ENCODE measurements at places on chromosomes 7 and 10.

GRCh38 chr7:34354899-34355298 lies 303.1 kb upstream of the NPSR1 start:
- no peak for DNase-seq

DNA sequence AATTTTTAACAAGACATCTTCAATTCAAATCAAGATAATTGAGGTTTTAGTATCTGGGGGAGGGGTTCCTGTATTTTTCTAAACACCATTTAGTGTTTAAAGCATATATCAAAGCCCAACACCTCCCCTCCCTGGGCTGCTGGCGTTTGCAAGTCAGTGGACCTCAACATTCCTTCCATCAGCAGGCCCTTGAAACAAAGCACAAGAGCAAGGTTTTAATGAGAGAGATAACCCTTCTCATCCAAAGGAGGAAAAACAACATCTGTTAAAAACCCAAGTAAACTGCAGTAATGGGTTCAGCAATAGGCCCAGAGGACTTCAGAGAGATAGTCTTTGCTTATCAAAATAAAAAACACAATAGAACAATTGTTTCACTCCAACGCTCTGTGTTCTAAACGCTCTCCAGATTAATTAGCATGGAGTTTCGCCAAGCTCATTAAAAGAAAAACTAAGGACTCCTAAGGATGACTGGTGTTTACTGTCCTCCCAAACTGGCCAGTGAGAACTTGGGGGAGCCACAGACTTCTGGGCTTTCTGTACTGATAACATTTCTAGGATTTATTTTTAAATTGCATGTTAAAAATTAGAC lies 2.5 kb downstream of the JCAD start:
- DNase-seq = no peak

- no peak for DNase-seq
These were observed 73.2 kb downstream of the SEM1 start for GRCh38 chr7:96636342-96636860.

DNA sequence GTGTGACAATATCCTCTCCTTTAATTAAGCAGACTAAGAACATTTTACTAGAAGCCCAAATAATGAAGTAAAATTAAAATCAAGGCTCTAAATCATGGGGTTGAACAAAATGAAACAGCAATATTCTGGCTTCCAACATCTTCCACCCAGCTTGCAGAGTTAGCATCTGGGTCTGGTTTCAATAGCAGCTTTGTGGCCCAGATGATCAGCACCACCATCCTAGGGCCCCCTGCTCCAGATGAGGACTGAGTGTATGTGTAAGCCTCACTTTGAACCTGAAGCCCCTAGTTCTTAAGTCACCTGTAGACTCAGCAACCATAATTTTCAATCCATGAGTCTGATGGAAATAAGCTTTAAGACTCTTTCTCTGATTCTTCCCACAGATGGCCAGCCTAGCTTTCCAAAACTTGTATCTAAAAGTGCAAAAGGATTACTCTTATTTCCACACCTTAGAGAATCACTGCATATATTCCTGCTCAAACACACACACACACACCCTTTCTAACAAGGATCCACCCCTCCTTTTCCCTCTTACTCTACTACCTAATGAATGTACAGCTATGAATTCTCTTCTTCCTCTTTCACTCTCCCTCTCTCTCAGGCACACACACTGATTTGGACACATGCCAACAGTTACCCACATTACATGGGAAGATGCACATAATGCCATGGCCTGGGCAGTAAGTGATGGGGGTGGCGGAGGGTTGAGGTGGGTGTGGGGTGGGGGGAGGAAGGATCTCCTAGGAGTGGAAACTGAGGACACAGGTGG lies 3.5 kb downstream of the DENND11 start:
- DNase-seq = no peak

GRCh38 chr10:86979977-86980448 lies 11.7 kb downstream of the ADIRF start:
- DNase-seq = no peak
